ENCODE measurements at places on chromosomes 13 and 19. TPM values are rescaled to one million over a fixed set of nuclear protein-coding genes. Genes with fewer than 3 reads are reported as not detected.

- DNase-seq, result no peak
Observed at GRCh38 chr19:50501568-50502475, 9.2 kb downstream of the JOSD2 start.

DNA sequence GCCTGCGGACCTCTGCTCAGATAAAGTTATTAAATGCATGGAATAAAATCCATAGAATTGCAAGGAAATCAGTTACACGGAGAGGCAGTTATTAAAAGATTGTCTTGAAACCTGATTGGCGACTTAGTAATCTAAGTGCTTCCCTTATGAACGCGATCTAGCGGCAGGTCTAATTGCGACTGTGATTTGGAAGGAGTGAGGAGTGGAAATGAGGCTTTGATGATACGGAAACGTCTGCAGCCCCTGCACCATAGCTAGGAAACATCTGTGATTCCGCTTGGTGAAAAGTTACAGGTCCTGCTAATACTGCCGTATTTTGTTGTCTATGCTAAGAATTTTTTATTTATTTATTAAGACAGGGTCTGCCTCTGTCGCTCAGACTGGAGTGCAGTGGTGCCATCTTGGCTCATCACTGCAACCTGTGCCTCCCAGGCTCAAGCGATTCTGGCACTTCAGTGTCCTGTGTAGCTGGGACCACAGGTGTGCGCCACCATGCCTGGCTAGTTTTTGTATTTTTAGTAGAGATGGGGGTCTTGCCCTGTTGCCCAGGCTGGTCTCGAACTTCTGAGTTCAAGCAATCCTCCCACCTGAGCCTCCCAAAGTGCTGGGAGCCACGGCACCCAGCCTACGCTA is 887 bp downstream of the NDUFS7 start:
- DNase-seq, result no peak

DNA sequence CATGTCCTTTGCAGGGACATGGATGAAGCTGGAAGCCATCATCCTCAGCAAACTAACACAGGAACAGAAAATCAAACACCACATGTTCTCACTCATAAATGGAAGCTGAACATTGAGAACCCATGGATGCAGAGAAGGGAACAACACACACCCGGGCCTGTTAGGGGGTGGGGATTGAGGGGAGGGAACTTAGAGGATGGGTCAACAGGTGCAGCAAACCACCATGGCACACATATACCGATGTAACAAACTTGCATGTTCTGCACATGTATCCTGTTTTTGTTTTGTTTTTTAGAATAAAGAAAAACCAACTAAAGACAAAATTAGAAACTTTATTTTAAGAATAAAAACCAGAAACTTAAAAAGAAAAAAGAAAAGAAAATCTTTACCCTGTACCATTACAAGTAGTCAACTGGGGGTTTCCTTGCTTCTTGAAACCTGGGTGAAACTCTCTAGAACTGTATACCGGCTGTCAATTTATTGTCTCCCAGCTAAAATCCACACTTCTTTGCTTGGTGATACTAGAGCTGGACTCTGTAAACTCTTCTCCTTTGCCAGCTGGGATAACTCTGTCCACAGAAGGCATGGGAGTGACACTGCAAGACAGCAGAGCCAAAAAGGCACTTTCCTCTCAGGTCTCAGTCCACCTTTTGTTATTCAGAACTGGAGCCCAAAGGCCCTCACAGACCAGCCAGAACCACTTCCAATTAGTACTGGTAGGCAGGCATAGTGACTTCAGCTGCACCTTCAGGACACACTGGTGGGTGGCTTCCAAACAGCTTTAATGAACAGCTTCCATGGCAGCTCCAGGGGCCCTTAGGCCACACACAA is 9.0 kb downstream of the MICU2 start:
- no peak for DNase-seq

The C1QTNF9 gene
- not detected for total RNA-seq

The TRIP10 gene
- 105 TPM for total RNA-seq

The FCER2 gene
- total RNA-seq, result not detected

GRCh38 chr13:41418027-41418426 is 39.3 kb upstream of the RGCC start:
- no peak for DNase-seq

DNA sequence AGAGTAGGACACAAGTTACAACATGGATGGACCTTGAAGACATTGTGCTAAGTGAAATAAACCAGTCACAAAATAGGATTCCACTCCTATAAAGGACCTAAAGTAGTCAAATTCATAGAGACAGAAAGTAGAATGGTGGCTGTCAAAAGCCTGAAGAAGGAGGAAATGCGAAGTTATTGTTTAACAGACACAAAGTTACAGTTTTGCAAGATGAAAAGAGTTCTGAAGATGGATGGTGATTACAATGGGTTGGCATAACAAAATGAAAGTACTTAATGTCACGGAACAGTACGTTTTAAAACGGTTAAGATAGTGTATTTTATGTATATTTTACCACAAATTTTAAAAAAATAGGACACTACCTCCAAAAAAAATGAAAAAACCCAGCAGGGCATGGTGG is 34.8 kb downstream of the FOXO1 start:
- DNase-seq, result no peak

GRCh38 chr13:45196096-45196495 is 4.7 kb downstream of the KCTD4 start:
- no peak for DNase-seq

The ZNF66 gene
- total RNA-seq, result 3.8 TPM

GRCh38 chr13:114261328-114261965 is 20.0 kb upstream of the UPF3A start:
- no peak for DNase-seq

DNA sequence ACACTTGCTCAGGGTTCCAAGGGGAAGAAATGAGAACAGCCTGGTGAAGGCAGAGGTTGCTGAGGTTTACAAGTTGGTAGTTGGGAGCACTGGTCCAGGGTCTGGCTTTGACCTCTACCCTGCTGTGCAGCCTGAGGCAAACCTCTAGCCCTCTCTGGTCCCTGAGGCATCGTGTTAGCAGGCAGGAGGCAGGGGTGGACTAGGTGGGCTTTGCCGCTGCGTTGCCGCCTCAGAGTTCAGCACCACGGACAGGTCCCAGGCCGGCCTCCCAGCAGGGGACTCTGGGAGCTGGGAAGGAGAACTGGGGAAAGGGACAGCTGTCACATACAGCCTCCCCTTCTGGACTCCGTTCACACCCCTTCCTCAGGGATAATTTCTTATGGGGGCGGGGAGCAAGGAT is 3.1 kb downstream of the NCAN start:
- no peak for DNase-seq

GRCh38 chr19:40598121-40598917 is 2.9 kb upstream of the LTBP4 start:
- DNase-seq, result no peak

The PNMA8B gene
- total RNA-seq, result 0.87 TPM

The ZNF492 gene
- total RNA-seq, result 0.19 TPM

The PLEKHJ1 gene
- 56.5 TPM for total RNA-seq

The ZFR2 gene
- total RNA-seq, result not detected

The POSTN gene
- 33.2 TPM for total RNA-seq

DNA sequence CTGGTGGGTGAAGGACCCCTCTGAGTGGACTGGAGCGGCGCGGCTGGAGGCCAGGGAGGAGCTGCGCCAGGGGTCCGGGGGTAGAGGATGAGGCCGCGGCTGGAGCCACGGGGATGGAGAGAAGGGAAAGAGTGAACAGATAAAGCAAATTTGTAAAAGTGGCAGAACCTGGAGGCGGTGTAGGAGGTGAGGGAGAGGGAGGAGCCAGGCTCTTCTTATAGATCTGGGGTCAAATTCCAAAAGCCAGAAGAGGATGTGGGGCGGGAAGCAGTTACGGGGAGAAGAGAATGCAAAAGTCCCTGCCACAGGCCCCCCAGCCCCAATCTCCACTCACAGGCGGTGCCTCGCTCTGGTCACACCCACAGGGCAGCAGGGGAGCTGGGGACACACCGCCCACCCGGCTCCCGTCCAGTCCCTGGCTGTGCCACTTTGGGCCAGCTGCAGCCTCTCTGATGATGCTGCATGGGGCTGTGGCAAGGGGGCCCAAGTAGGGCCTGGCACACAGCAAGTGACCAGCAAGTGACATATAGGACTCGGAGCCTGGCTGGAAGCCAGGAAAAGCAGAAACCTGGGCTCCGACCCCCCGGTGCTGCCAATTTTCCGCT is 11.1 kb downstream of the LRRC4B start:
- DNase-seq, result no peak

The CDX2 gene
- total RNA-seq, result not detected

GRCh38 chr19:47609906-47610894 is 1.3 kb downstream of the BICRA start:
- DNase-seq, result no peak

The KLK6 gene
- 58.1 TPM for total RNA-seq

The FKRP gene
- 5.6 TPM for total RNA-seq

DNA sequence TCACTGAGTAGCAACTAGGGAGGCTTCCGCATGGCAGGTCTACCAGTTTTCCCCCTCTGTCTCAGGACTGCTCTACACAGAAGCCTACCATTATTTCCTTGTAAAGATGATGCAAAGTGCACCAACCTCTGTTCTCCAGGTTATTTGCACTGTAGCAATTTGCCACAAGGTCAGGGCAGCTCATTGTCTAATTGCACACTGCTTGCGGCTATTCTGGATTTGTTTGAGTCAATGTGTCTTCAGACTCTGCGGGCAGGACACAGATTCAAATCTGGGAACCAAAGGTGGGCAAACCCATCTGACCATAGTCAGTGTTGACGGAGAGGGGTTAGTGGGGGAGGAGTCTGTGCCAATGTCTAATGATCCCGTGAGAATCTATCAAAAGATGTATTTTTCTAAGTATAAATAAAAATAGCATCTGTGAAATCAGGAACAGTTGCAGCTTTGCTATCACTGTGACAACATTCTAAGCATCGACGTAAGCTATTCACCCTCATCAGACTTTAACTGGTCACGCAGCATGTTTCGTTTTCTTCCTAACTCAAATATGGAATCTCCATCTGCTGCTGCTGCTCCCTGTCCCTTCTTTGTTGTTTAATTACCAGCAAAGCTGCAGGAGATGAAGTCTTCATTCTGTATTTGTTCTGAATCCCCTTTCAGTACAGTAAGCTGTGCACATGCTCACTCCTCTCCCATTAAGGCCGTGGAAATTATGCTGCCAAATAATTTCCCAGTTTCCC is 26.4 kb downstream of the CYSLTR2 start:
- no peak for DNase-seq

The FGF9 gene
- 0.76 TPM for total RNA-seq

DNA sequence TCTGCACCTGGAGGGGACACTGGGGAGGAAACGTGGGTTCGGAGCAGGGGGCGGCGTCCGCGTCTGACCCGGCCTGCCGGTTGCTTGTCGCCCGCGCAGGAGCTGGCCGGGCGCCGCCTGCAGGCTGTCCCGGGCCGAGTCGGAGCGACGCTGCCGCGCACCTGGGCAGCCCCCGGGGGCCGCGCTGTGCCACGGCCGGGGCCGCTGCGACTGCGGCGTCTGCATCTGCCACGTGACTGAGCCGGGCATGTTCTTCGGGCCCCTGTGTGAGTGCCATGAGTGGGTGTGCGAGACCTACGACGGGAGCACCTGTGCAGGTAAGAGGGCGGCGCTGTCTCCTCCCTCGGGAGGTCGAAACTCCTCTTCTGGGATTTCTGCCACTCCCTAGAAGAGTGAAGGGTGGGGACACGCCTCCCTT is 1.3 kb downstream of the ITGBL1 start:
- no peak for DNase-seq

GRCh38 chr13:48302871-48303358 is 636 bp upstream of the RB1 start:
- no peak for DNase-seq

DNA sequence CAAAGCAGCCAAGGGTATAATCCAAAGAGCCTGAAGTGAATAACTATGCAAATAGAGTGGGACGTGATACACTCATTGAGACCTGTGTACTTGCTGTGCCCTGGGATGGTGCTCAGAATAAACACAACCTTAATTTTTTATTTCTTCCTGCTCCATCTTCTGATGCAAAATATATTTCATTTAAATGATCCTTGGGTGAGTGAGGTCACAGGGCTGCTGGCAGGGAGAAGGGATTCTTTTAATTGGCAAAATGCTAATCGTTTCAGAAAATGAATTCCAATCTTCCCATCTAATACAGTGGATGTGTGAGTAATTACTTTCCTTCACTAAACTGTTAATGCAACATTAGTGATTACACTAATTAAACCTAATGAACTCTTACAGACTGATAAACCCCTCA is 63.5 kb downstream of the SIAH3 start:
- DNase-seq, result no peak

DNA sequence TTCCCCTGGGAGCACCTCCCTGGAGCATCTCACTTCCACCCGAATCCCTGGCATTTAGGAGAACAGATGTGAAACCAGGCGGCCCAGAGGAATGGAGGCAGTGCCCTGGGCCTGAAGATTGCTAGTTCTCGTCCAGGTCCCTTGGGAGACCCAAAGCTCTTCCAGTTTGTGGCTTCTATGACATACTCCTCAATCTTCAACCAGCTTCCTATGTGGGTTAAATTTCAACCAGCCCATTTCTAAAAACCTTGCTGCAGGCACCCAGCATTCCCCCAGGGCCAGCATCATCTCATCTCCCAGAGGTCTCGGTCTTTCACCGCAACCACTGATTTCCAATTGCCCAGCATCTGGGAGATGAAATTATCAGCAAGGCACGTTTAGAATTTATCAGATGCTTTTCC is 46.0 kb upstream of the STK24 start:
- no peak for DNase-seq

GRCh38 chr13:31891472-31891871 is 140.1 kb upstream of the FRY start:
- DNase-seq, result no peak

The LRP3 gene
- total RNA-seq, result 7.0 TPM

DNA sequence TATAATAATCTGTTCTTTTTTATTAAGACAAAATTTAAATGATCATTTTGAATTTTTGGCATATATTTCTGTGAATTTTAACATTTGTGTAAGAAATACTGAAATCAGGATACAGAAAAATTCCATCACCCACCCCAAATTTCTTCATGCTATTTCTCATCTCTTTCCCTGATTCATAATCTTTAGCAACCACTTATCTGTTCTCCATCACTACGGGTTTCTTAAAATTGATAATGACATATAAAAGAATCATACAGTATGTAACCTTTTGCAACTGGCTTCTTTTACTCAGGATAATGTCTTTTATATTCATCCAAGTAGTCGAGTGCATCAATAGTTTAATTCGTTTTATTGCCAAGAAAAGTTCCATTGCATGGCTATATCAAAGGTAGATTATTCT is 1627.0 kb downstream of the PCDH9 start:
- DNase-seq, result no peak

DNA sequence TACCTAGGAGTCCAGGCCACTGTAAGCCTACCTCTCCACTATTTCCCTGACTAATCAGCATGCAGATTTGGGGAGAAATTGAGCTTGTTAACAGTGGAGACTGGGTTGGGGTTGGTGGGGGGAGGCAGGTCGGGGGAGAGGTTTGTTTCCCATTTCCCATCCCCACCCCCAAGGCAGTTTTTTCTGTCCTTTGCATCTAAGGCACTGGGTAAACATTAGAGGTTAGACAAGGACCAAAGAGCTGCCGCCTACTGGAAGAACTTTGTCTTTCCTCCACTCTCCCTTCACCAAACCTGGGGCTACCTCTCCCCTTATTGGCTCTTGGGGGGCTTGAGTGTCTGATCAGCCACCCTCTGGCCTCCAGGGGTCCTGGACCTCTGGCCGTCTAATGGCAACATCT is 953 bp downstream of the KCNN4 start:
- DNase-seq, result no peak

The IQCN gene
- 3.1 TPM for total RNA-seq

Data from esophagus squamous epithelium (tissue), 5 donors.